Osteoblast (primary cell): ENCODE measurements at places on chromosomes 16 and 17. TPM values are rescaled to one million over a fixed set of nuclear protein-coding genes. Genes with fewer than 3 reads are reported as not detected.

Gene SLC13A2
- total RNA-seq: not detected in 2 replicates

Gene MMP28
- 1.2 and 1.8 TPM in 2 replicates for total RNA-seq

Gene TP53TG3
- 0.36 TPM in 1 of 2 replicates, not detected in the other for total RNA-seq

Gene TBX6
- 0.29 and 0.36 TPM in 2 replicates for total RNA-seq

Gene CACNG1
- total RNA-seq: not detected in 2 replicates

Gene TBC1D3D
- not detected in 2 replicates for total RNA-seq

Gene CAVIN1
- 861 and 988 TPM in 2 replicates for total RNA-seq

Gene IGSF6
- under 0.01 and 0.36 TPM in 2 replicates for total RNA-seq

Gene SDK2
- total RNA-seq: under 0.01 TPM in 2 replicates

Gene ZNF19
- 6.2 and 6.5 TPM in 2 replicates for total RNA-seq

Gene KRTAP2-2
- not detected in 2 replicates for total RNA-seq

Gene ANKS4B
- total RNA-seq: not detected in 2 replicates

Gene GP1BA
- not detected in 2 replicates for total RNA-seq

Gene MILR1
- total RNA-seq: 12.3 and 27.7 TPM in 2 replicates

Gene CMIP
- 6.2 and 8.3 TPM in 2 replicates for total RNA-seq

Gene CES1
- 2.9 and 5.6 TPM in 2 replicates for total RNA-seq

Gene TTYH2
- 1.2 and 1.4 TPM in 2 replicates for total RNA-seq

Gene SNX20
- total RNA-seq: not detected in 2 replicates

Gene TRIM37
- 36.2 and 40.5 TPM in 2 replicates for total RNA-seq

Gene EPX
- not detected in 2 replicates for total RNA-seq

Gene TMEM235
- not detected in 2 replicates for total RNA-seq

Gene NUTF2
- 203 TPM in 2 replicates for total RNA-seq

Gene OVCA2
- 59.0 and 61.3 TPM in 2 replicates for total RNA-seq

Gene IRF8
- under 0.01 and 0.36 TPM in 2 replicates for total RNA-seq

Gene ZFP3
- total RNA-seq: 3.5 and 3.6 TPM in 2 replicates

Gene KRTAP17-1
- not detected in 2 replicates for total RNA-seq

Gene CCL3
- total RNA-seq: 0.29 and 0.36 TPM in 2 replicates

Gene CCL17
- not detected in 2 replicates for total RNA-seq

Gene KRTAP4-9
- total RNA-seq: not detected in 2 replicates

Gene FAM117A
- 5.3 and 8.7 TPM in 2 replicates for total RNA-seq
